Activated CD8-positive, alpha-beta T cell treated with anti-CD3 and anti-CD28 coated beads for 36 hours (primary cell): ENCODE measurements at places on chromosomes 2 and 18. TPM values are rescaled to one million over a fixed set of nuclear protein-coding genes. Genes with fewer than 3 reads are reported as not detected.

DNA sequence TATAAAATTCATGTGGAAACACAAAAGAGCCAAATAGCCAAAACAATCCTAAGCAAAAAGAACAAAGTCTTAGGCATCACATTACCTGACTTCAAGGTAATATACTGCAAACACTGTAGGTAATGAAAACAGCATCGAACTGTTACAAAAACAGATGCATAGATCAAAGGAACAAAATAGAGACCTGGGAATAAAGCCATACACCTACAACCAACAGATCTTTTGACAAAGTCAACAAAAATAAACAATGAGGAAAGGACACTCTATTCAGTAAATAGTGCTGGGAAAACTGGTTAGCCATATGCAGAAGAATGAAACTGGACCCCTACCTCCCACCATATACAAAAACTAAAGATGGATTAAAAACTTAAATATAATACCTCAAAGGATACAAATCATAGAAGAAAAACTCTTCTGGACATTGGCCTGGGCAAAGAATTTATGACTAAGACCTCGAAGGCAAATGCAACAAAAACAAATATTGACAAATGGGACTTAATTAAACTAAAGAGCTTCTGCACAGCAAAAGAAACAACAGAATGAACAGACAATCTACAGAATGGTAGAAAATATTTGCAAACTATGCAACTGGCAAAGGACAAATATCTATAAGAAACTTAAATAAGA is 218.0 kb downstream of the PHLPP1 start:
- DNase-seq = no peak

DNA sequence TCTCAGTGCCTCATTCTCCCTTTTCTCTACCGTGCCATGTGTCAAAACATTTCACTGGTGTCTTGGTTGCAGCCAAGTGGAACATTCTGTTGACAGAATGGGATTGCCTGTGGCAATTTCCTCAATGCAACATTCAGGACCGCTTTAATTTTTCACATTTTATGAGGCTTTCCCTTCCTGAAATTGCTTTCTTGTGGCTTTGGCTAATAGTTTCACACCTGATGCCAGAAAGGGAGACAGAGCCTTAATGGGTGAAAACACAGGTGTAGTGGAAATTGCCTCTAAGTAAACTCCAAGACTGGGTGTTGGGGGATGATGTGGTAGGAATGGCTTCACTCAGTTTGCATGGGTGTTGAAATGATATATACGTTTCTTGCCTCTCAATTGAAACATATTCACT is 278.3 kb downstream of the TSN start:
- no peak for DNase-seq

GRCh38 chr2:14140009-14140550 is 492.4 kb upstream of the LRATD1 start:
- DNase-seq = no peak

DNA sequence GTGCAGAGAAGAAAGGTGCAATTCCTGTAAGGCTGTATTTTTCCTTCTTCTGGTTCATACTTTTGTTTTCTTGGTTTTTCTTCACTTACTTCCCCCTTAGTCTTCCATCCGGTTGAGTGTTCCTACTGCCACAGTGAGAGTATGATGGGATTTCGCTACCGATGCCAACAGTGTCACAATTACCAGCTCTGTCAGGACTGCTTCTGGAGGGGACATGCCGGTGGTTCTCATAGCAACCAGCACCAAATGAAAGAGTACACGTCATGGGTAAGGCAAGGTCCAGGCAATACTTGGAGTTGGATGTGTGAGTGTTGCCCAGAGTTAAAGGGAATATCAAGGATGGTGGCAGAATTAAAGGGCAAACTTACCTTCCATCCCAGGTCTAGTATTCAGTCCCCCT is 108.0 kb downstream of the DTNA start:
- DNase-seq = no peak

GRCh38 chr2:24360050-24360962 is at the start of gene ITSN2:
ITSN2 (minus strand) TSS chr2:24360536; CDS start chr2:24328082, 32,454 bp downstream.
- DNase-seq = peak; percentile 87

DNA sequence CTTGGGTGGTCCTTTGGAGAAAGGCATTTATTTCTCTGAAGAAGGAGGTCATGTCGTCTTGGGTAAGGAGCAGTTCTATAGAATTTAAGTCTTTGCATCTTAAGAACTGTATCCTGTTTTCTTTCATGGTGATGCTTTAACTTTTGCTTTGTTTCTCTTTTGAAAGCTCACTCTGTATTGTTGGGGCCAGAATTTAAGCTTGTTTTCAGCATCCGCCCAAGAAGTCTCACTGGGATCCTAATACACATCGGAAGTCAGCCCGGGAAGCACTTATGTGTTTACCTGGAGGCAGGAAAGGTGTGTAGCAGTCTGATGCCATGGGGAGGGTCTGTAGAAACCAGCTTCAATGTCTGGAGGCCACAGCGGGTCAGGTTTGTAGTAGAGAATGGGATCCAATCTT is 64.7 kb upstream of the TTC39C start:
- DNase-seq = no peak

DNA sequence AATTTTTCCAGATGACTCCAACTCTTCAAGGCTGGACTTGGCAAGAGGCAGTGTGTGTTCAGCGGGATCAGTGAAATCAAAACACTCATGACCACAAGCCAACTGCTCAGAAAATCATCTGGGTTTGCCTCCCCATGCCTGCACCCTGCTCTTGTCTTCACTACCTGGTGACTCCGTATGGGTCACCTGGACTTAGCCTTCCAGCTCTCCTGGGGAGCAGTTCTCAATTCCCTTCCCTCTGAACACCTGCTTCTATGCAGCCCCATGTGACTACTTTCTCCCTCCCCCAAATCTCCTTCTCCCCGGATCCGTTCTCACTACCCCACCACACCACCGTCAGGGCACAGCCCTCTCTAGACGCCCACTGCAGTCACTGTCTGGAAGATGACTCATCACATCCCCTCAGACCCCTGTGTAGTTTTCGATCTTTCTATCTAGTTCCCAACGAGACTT is 130.2 kb upstream of the ID2 start:
- peak; percentile 74 for DNase-seq

DNA sequence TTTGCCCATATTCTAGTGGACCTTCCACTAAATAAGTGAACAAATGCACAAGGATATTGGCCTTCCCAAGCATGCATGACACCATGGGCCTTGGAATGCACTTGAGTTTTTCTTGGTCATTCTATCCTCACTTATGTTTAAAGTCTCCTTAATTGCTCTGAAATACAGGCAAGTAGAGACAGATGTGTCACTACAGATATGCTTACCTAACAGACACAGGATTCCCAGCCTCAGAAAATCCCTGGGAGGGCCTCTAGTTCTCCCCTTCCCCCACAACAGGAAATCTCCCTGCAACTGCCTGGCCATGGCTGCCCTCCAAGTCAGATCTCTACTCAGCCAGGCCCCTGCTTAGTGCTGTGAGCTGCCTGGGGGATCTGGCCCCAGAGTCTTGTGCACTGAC is 445.2 kb downstream of the IRS1 start:
- DNase-seq = no peak

GRCh38 chr18:70314151-70314782 is 25.4 kb downstream of the SOCS6 start:
- no peak for DNase-seq

- no peak for DNase-seq
Measured at GRCh38 chr18:70126832-70127231, 78.7 kb downstream of the RTTN start.

IL1A gene
- 0.99 TPM for total RNA-seq

SERPINB10 gene
- total RNA-seq = not detected

ZNF407 gene
- total RNA-seq = 9.9 TPM

CHMP1B gene
- total RNA-seq = 25.8 TPM

LGALSL gene
- total RNA-seq = 3.9 TPM
